ENCODE measurements at places on chromosomes 1 and 21. TPM values are rescaled to one million over a fixed set of nuclear protein-coding genes. Genes with fewer than 3 reads are reported as not detected.

DNA sequence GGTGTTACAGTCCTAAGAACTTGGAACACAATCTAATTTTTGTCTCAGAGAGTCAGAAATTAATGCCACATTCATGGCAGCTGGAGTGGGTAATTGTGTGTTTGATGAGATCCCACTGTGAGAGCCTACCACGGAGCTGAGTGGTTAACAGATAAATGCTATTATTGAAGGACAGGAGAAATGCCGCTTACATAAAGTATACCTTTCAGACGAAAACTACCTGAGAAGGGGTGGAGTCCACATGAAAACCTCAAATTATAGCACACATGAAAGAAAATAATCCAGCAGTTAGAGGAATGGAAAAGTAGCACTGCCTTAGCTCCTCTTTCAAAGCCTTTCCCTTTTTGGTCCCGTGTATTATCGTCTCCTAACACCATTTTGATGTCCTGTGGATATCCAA lies 133.0 kb downstream of the BACH1 start:
- DNase-seq = no peak
- H3K27me3 ChIP-seq = no peaks in the 10 kb centered on the region
- H3K36me3 ChIP-seq = no peaks in the 10 kb centered on the region

GRCh38 chr21:43768868-43769167 lies 7.3 kb downstream of the CSTB start:
- peaks cover 23% of the 10 kb centered on the region for H3K4me1 ChIP-seq
- H3K27ac ChIP-seq = peak overlapping the region; percentile 73
- DNase-seq = no peak
- peaks cover 10% of the 10 kb centered on the region for H3K36me3 ChIP-seq
- H3K4me3 ChIP-seq = no peak overlapping the region

DNA sequence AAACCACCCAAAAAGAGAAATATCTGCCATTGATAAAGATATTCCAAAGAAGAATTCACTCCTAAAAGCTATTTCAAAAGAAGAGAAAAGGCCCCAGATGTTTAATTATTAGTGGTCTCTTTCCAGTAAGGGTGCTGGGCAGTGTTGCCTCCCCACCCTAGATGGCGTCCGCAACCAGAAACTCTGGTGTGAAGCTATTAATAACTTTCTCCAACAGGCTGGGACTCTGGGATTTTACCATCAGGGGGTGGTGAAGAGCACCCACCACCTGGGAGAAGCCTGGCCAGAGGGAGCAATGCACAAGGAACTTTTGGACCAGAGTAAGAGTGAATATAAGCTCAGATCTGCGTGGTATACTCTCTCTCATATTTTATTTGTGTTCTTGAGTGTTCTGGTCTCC lies 115.4 kb upstream of the TIAM1 start:
- DNase-seq = no peak
- H3K4me1 ChIP-seq = no peaks in the 10 kb centered on the region
- no peaks in the 10 kb centered on the region for H3K36me3 ChIP-seq
- H3K27me3 ChIP-seq = no peaks in the 10 kb centered on the region
- no peak overlapping the region for H3K27ac ChIP-seq

DNA sequence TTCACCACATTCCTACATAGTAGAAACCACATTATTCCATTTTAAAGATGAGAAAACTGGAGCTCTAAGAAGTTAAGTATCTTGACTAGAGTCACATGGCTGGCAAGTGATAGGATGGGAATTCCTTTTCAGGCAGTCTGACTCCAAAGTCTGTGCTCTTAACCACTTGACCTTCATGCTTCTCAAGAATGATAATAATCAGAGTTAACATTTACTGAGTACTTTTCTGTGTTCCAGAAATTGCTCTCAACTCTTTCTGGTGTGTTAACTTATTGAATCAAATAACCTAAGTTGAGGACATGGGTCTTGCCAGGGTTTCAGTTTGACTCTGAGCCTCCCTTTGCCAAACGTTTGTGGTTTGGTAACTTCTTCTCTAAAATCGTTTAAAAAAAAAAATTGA lies 169.4 kb downstream of the RASAL2 start:
- peak; percentile 6 for DNase-seq
- no peaks in the 10 kb centered on the region for H3K27me3 ChIP-seq
- H3K4me1 ChIP-seq = no peaks in the 10 kb centered on the region
- no peak overlapping the region for H3K27ac ChIP-seq
- no peak overlapping the region for H3K4me3 ChIP-seq

DNA sequence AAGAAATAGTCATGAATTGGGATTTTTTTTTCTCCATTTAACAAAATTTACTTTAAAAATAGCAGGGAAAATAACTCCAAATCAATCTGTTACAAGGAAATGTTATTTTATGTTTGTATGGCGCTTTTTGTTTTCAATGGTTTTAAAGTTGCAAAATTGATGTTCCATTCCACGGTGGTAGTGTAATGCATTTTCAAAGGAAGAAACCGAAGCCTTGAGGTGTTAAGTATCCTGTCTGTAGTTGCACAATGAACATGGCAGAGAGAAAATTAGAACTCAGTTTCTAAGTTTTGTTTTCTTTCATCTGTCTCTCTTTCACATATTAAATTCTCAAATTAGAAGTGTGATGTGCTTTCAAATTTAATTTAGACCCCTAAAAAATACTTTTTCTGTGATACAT lies 841.8 kb downstream of the USP25 start:
- no peaks in the 10 kb centered on the region for H3K27me3 ChIP-seq
- no peak for DNase-seq
- H3K4me1 ChIP-seq = no peaks in the 10 kb centered on the region
- H3K27ac ChIP-seq = no peak overlapping the region
- H3K36me3 ChIP-seq = no peaks in the 10 kb centered on the region
- no peak overlapping the region for H3K4me3 ChIP-seq

DNA sequence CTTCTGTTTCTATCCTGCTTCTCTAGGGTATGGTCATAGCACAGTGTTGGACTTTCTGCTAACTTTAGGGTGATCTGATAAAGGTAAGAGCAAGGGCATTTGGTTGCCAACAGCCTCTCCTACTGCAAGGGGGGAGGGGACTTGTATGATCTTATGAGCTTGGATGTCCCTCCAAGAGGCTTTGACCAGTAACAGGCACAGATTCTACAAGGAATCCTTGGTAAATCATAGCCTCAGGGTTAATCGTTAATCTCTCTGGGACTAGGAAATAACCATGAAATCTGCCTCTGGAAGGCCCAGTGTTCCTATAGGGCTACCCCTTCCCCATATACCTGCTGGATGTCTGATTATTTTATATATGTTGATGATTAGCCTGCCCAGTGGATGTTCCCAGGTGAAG lies 134.8 kb upstream of the TNFSF4 start:
- H3K4me3 ChIP-seq = no peak overlapping the region
- no peaks in the 10 kb centered on the region for H3K4me1 ChIP-seq
- DNase-seq = no peak
- H3K27ac ChIP-seq = no peak overlapping the region
- H3K36me3 ChIP-seq = no peaks in the 10 kb centered on the region

- peaks cover 34% of the 10 kb centered on the region for H3K4me1 ChIP-seq
- H3K27me3 ChIP-seq = peaks cover 13% of the 10 kb centered on the region
- peak; percentile 95 for DNase-seq
- peak overlapping the region; percentile 65 for H3K27ac ChIP-seq
- no peaks in the 10 kb centered on the region for H3K36me3 ChIP-seq
These were observed 69.2 kb downstream of the MORN1 start for GRCh38 chr1:2322065-2322571.

DNA sequence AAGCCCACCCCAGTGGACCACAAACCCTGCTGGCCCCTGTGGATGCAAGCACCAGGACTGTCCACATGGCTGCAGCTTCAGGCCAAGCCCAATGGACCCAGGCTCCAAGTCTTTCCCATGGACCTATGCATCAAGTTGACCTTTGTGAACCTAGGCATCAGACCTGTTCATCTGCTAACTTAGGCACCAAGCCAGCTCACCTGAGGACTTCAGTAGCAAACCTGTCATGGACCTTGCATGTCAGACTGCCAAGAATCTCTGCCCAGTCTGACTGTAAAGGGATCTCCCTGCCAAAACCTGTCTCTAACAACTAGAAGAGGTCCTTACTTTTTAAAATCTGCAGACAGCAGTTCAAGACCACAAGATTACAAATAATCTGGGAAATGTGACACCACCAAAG lies 37.8 kb downstream of the FMO3 start:
- H3K4me1 ChIP-seq = no peaks in the 10 kb centered on the region
- no peak overlapping the region for H3K27ac ChIP-seq
- no peaks in the 10 kb centered on the region for H3K36me3 ChIP-seq
- no peak overlapping the region for H3K4me3 ChIP-seq

GRCh38 chr1:28538286-28538685 lies 14.6 kb upstream of the TRNAU1AP start:
- H3K36me3 ChIP-seq = peaks cover 44% of the 10 kb centered on the region
- no peaks in the 10 kb centered on the region for H3K27me3 ChIP-seq
- H3K4me3 ChIP-seq = no peak overlapping the region
- H3K27ac ChIP-seq = no peak overlapping the region

DNA sequence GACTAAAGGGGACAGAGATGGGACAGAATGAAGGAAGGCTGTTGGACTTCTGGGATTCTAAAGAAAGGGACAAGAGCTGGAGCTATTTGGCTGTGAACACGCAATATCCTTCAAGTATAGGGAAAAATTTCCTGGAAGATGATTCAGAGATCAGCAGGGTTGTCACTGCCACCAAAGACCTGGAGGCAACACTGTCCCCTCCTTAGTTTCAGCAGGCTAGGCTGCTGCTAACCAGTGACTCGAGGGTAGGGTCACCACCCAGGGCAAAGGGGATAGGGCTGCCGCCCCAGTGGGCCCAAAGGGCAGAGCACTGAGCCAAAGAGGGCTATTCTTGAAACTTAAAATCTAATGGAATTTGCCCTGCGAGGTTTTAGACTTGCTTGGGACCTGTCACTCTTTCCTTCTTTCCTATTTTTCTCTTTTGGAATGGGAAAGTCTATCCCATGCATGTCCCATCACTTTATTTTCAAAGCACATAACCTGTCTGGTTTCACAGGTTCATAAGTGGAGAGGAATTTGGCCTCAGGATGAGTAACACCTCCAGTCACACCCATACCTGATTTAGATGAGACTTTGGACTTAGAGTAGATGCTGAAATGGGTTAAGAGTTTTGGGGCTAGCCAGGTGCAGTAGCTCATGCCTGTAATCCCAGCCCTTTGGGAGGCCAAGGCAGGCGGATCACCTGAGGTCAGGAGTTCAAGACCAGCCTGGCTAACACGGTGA lies 11.9 kb downstream of the IFNLR1 start:
- H3K4me3 ChIP-seq = no peak overlapping the region
- no peak for DNase-seq
- no peaks in the 10 kb centered on the region for H3K36me3 ChIP-seq
- H3K27ac ChIP-seq = no peak overlapping the region

GRCh38 chr1:77831976-77832711 lies 52.7 kb downstream of the MIGA1 start:
- peaks cover 45% of the 10 kb centered on the region for H3K4me1 ChIP-seq
- H3K36me3 ChIP-seq = peaks cover 8% of the 10 kb centered on the region
- no peaks in the 10 kb centered on the region for H3K27me3 ChIP-seq
- DNase-seq = no peak
- no peak overlapping the region for H3K4me3 ChIP-seq

The SLFNL1 gene
- total RNA-seq = 10.5 TPM

The C1orf53 gene
- not detected for total RNA-seq

The RPTN gene
- not detected for total RNA-seq

The LDLRAD1 gene
- not detected for total RNA-seq

The GPR25 gene
- total RNA-seq = not detected

The PHACTR4 gene
- 25.0 TPM for total RNA-seq

The RGS1 gene
- total RNA-seq = 1.8 TPM

All from stomach (tissue), 19 donors.